ENCODE measurements at places on chromosomes 5 and 9.

DNA sequence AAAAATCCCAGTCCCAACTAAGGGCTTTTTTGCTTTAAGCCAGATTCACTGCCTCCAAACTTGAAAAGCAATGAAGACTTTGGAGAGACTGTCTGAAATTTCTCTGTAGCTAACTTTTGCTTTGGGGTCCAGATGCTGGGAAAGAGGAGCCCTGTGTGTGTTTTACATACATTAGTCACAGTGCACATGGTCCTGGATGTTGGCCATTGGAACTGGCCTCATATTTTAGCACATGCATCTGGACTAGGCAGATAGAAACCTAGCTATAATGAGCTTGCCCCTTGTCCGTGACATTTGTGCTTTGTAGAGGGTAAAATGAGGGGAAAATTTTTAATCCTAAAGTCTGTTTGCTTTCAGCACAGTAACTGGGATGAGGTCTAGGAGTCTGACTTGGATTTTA lies 421.7 kb downstream of the CDK5RAP2 start:
- DNase-seq: no peak

DNA sequence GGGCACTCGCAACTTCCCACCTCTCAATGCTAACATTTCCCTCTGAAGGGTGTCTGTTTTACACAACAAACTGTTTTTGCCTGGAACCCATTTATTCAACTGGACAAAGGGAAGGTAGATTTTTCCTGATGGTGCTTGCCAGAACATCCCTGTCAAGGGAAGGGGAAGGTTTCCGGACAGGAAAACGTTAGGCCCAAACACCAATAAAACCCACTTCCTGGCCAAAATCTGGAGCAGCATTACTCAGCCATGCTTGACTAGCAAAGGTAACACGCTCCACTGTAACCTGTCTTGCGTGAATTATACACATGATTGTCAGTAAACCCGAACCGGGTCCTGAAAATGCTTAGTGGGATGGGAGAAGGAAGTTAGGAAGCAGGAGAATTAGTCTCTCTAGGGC lies 90.2 kb downstream of the SAXO1 start:
- no peak for DNase-seq

DNA sequence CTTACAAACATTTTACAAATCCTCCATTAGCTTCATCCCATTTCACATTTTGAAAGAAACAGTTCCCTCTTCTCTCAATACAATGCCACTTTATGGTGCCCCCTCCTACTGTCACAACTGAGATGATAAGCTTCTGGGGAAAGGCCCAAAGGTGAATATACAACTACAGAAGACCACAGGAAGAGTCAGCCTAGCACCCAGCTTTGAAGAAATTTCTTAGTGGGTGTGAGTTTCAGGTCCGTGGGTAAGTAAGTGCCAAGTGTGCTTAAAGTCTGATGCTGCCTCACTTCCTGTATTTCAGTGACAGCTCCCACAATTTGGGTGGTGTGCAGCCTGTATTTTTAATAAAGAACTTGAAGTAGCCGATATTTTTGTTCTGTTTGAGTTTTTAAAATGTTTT lies 68.1 kb downstream of the ARHGEF28 start:
- DNase-seq: no peak

- no peak for DNase-seq
Observed at GRCh38 chr5:139138809-139139208, 59.4 kb downstream of the SIL1 start.

DNA sequence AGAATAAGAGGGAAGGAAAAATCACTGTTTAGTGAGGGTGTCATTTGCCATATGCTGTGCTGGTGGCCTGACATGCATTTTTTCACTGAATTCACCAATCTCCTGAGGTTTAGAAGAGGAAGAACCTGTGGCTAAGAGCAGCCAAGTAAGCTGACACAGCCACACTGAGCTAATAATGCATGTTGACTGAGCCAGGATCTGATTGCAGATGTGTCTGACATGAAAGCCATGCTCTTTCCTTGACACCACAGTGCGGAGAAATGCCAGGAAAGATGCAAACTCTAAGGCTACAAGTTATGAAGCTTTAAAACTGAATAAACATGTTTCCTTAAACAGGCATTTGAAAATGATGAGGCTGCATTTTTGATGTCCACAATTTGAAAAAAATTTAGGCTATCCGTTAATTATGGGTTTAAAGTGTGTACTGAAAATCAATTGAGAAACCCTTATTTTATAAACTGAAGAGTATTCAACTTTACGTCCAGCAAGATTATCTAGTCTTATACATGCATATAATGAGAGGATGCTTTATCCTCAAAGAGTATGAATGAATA lies 208.6 kb downstream of the FBN2 start:
- DNase-seq: no peak

DNA sequence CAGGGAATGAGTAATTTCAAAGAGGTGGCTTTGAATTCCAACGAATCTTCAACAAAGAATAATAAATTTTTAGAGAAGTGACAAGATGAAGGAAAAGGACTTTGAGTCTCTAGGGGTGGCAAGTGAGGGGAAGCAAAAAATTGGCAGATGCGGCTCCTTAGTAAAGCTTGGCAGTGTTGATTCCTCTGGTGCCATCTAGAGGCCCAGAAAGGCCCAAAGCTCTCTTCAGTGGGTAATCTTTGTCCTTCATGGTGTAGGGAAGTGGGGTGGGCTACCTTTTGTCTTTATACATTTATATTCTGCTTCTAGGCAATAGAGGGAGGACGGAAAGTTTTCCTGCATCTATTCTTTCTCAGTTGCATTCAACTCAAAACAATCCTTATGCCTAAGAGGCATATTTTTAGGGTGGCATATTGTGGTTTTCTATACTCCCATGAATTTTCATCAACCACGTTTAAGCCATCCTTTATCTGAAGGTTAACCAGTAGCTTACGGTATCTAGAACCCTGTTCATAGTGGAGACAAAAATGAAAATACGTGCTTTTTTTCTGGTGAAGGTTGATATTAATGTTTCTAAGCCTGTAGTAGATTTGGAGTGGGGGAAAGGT lies 17.5 kb upstream of the ROPN1L start:
- no peak for DNase-seq

GRCh38 chr9:136962701-136963248 lies 10.7 kb downstream of the LCN12 start:
- DNase-seq: no peak

DNA sequence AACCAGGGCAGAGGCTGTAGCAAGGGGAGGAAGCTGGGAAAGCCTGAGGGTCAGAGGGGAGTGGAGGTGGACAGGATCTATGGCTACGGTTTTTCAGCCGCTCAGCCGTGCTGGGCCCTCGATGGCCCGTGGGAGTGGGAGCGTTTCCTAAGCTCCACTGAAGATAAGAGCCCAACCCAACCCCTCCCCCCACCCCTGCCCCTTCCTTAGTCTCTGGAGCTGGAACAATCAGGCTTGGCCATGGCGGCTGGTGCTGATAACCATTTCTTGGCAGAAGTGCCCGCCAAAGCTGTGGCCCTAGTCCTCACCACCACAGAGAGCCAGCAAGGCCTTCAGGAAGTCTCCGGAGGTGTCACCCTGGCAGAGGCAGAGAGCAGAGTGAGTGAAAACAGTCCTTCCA lies 20.3 kb upstream of the TNIP1 start:
- DNase-seq: no peak

DNA sequence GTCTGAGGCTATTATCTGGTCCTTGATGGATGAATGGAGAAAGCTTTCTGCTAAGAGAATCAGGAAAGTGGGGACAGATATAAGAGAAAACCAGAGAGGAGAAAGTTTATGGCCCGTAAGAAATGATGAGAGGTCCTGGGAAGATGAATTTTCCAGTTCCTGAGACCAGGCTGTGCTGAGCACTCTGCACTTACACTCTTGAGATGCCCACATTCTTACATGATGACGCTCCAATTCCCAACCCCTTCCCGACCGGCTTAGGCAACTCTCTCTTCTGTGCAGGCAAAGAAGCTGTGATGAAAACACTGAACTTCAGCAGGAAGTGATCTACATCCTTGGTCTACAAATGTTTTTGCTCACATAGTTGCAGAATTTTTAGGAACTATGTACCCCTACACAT lies 417.0 kb downstream of the ARHGEF28 start:
- DNase-seq: no peak

GRCh38 chr5:133401731-133402347 lies 210.5 kb downstream of the FSTL4 start:
- peak; percentile 21 for DNase-seq

GRCh38 chr5:78896132-78896531 lies 89.0 kb downstream of the ARSB start:
- no peak for DNase-seq

DNA sequence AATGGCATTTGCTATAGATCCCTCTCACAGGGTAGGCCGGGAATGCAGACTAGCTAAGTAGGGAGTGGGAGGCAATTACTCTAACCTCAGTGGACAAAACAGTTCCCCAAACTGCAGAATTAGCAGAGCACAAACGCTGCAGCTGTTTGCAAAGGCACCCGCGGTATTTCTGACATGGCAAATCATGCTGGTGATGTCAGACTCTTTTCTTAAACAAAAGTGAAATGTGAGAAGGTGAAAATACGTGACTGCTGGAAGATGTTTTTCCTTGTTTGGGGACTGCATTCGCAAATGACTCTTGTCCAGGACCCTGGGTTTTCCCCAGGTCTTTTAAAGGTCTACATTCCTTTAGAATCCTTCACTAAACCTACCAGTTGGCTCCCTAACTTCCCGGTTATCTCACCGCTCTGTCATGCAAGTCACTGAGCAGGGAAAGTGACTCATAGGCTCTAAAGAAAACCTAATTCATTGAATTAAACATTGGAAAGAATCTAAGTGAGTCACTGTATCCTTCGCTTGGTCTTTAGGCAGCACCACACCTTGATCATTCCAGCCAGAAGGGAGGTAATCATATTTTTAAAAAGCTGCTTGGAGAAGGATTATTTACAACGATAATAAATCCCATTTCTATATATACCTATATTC lies 91.5 kb upstream of the DNAH5 start:
- DNase-seq: no peak

DNA sequence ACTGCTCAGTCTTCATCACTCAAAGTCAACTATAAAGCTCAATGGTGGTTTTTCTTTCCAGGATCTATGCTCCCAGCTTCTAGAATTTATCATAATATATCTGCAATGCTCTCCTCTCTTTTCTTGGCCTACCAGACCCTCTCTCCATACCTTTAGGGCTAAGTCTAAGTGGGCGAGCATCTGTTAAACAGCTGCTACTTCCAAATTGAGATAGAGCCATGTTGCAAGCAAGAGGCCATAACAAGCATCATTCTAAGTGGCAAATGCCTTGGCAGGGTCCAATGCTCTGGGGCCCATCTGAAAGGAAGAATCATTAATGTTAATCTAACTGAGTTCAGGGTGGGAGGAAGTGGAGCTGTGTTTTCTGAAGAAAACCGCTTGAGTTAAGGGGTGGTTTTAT lies 324.0 kb downstream of the TLR4 start:
- DNase-seq: no peak

DNA sequence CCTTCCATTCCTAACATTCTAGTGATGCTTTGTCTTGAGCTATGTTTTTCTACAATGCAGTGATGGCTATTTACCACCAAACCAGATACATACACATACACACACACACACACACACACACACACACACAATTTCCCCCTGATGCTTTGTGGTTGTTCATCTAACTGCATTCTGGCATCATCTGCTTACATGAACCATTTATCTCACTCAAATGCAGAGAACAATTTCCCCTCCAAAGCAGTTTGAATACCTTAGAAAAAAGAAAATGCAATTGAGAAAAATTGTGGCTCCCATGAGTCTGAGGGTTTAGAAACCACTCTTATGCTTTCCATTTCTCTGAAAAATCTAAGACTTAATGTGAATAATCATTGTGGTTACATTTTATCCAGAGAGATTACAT lies 1024.8 kb downstream of the TLE4 start:
- no peak for DNase-seq

GRCh38 chr5:132458651-132459030 lies 31.9 kb downstream of the IRF1 start:
- no peak for DNase-seq

DNA sequence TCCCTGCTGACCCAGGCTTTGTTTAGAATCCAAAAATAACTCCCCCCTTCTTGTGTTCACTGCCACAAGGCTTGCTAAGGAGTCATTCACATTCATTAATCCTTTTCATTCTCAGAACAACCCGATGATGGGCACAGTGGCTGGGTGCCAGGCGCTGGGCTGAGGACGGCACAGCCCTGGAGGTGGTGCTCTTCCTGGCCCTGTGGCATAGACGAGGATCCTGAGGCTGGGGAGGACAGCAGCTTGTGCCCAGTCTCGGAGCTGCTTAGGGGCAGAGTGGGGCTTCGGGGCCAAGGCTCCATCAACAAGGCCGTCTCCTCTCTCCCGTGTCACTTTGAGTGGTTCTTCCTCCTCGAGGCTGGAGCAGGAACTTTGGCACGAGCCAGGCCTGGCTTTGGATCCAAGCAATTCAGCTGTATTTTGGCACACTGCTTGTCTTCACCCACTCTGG lies 166.7 kb downstream of the TTLL11 start:
- no peak for DNase-seq

- DNase-seq: no peak
Observed at GRCh38 chr9:120402741-120403542, 177.0 kb downstream of the CDK5RAP2 start.

- no peak for DNase-seq
Observed at GRCh38 chr5:176816043-176816745, 5.8 kb downstream of the UNC5A start.

DNA sequence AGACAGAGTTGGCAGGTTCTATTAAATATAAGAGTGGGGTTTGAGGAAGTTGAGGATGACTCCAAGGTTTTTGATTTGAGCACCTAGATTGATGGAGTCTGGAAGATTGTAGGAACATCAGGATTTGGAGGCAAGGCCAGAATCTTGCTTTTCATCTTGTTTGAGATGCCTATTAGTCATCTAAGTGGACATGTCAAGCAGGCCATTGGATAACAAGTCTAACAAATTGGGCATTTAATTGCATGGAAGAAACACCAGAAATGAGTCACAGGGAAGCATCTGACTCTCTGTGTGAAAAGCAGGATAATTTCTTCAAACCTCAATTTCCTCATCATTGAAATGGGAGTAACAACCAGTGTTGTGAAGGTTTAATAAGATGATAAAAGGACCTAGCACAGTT lies 53.3 kb upstream of the ARL15 start:
- no peak for DNase-seq

GRCh38 chr9:110742741-110743371 lies 74.3 kb downstream of the MUSK start:
- no peak for DNase-seq

- no peak for DNase-seq
Observed at GRCh38 chr5:123864578-123864977, 352.6 kb downstream of the CSNK1G3 start.

DNA sequence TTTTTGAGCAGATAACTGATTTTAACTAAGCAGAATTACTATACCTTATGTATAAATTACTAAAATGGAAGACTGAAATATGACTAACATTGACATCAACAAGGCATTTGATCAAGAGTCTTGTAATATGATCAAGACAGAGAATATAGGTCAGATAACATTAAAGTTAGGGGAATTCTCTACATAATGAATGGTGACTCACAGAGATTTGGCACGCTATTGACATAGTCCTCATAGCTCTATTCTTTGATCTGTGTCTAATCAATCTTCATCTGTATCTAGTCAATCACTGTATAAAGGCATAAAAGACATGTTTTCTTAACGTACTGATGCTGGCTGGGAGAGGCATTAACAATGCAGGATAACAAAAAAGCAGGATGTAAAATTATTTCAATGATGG lies 17.4 kb downstream of the ABITRAM start:
- DNase-seq: no peak

GRCh38 chr5:88683506-88684135 lies 199.4 kb downstream of the MEF2C start:
- DNase-seq: no peak
